ENCODE measurements at places on chromosomes 12 and 14.

- no peak for DNase-seq
Observed at GRCh38 chr12:44114906-44115305, 279.0 kb downstream of the TMEM117 start.

- no peak for DNase-seq
Observed at GRCh38 chr12:89067421-89068187, 284.7 kb downstream of the DUSP6 start.

DNA sequence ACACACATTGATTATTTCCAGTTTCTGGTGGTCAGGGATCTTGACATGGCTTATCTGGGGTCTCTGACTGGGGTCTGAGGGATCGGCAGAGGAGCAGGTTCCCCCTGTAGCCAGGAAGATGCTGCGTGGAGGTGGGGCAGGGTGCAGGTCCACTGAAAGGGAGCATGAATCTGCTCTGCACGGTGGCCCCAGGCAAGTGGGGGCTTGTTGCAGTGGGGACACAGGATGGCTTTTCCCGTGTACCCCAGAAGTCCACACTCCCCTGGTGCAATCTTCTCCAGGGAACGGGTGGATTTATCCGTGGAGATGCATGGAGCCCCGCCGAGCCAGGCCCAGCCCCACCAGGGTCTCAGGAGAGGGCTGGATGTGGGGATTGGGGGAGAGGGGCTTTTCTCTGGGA, 210.4 kb upstream of the C14orf180 start:
- no peak for DNase-seq

DNA sequence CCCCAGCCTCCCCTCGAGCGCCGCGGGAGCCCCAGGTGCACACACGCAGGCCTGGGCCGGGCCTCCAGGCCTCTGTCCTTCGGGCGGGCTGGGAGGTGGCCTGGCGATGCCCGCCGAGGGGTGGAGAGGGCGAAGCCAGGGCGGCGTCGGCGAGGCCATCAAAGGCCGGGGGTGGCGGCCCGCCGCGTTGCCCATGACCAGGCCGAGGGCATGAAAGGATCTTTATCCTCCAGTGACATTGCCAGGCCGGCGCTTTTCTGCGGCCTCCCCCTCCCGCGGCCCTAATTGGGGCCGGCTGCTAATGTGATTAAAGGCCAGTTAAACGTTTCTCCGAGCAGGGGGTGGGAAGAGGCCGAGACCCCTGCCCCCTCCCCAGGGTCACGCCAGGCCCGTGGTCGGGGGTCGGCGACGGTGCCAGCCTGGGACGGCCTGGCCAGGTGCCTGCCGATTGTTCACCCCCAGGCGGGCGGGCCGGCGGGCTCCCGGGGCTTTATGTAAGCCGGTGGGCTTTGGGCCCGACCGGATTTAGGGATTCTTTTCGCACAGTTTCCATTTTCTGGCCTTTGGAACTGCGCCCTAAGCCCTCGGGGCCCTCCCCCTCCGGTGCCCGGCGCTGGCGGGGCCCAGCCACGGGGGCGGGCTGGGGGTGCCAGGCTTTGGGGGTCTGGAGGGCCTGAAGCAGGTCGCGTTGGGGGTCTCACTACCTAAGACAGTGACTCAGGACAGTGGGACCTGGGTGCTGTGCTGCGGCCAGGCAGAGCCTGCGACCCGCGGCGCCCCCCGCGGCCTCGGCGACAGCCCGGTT, 103.2 kb upstream of the DIO3 start:
- DNase-seq, result no peak

- no peak for DNase-seq
Observed at GRCh38 chr12:14921218-14921617, 17.1 kb downstream of the ERP27 start.

- DNase-seq, result no peak
Observed at GRCh38 chr12:57207731-57208630, 8.6 kb upstream of the NXPH4 start.

- no peak for DNase-seq
Observed at GRCh38 chr14:43031598-43031997, 1424.9 kb downstream of the LRFN5 start.

DNA sequence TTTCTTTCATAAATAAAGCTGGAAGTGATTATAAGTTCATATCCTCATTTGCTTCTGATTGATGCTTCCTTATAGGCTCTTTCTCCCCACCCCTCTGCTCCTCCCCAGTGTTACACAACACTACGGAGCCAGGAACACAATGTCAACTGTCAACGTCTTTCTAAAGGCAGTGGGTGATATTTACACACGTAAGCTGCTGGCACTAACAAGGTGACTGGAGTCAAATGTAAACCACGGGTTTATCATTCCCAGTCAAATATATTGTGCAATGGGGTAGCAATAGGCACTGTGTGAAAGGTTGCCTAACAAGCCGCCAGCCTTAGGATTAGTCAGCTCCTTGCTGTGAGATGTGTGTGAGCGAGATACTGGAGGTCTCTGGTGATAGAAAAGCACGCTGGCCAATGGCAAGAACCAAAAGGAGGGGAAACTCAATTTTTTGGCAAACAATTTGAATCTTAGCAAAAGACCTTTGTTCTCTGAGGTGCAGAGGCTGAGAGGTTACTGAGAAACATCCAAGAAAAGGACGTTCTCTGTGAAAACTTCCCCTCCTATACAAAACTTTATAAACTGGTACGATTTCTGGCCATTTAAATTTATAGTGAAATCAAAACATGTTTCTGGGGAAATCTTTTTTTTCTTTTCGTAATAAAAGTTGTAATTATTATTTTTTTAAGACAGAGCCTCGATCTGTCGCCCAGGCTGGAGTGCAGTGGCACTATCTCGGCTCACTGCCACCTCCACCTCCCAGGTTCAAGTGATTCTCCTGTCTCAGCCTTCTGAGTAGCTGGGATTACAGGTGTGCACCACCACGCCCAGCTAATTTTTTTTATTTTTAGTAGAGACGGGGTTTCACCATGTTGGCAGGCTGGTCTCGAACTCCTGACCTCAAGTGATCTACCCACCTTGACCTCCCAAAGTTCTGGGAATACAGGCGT, 22.3 kb upstream of the HECTD1 start:
- DNase-seq, result no peak

Measured in spinal cord (tissue), 10 donors.